T47D (cell line): ENCODE measurements at places on chromosomes 4 and X.

- DNase-seq = no peak
Measured at GRCh38 chrX:4656419-4656818, 943.0 kb upstream of the PRKX start.

DNA sequence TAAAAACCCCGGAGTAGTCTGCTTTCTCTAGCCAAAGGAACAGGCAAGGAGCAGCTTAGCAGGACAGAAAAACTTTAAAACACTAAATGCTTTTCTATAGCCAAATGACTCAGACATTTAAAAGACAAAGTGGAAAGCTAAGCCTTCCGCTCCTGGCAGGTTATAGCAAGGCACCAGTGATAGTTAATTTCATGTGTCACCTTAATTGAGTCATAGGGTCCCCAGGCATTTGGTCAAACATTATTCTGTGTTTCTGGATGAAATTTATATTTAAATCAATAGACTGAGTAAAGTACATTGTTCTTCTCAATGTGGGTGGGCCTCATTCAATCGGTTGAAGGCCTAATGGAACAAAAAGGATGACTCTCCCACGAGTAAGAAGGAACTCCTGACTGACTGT lies 885.7 kb upstream of the ADGRL3 start:
- DNase-seq = no peak

DNA sequence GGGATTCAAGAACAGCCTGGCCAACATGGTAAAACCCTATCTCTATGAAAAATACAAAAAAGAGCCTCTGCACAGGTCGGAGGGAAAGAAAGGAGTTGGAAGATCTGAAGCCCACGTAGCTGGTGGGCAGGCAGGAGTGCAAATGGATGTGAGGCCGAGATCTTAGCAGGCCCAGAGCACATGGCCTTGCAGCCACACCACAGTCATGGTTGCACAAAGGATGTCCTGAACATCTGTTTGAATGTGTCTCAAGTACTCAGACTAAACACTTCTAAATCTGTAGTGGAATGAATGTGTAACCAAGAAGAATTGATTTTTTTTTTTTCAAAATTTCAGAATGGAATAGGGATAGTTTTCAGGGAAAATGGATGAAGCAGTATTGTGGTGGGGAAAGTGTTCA lies 10.8 kb downstream of the CA5B start:
- no peak for DNase-seq

GRCh38 chr4:179989975-179990374 lies 2253.2 kb upstream of the TENM3 start:
- no peak for DNase-seq

DNA sequence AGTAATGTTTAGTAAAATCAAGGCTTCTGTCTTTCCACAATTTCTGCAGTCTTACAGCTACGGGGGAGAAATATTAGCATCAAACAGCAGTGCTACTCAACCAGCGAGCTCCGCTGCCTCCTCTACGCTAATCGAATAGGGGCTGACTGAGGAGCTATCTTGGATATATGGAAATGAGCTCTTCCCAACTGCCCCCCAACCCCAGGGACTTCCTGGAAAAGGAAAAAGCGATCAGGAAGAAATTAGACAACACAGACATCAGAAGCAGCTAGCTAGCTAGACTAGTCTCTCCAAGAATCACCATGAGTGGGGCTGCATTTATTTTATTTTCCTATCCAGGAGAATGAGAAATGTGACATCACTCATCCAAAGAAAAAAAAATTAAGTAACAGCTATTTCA lies 7.6 kb downstream of the NKX6-1 start:
- DNase-seq = no peak

DNA sequence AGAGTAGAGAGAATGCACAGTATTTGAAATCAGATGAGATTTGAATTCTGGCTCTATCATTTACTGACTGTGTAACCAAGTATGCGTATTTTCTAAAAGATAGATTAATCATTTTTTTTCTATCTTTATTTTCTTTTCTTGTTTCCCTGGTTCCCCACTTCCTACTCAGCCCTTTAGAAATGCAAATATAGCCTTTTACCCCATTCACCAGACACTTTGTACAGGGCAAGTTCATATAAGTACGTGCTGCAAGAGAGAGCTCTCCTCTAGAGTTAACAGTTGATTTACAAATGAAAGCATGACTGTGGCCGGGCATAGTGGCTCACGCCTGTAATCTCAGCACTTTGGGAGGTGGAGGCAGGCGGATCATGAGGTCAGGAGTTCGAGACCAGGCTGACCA lies 17.8 kb upstream of the TDO2 start:
- no peak for DNase-seq

GRCh38 chrX:97109730-97110129 lies 226.0 kb downstream of the RPA4 start:
- DNase-seq = no peak

DNA sequence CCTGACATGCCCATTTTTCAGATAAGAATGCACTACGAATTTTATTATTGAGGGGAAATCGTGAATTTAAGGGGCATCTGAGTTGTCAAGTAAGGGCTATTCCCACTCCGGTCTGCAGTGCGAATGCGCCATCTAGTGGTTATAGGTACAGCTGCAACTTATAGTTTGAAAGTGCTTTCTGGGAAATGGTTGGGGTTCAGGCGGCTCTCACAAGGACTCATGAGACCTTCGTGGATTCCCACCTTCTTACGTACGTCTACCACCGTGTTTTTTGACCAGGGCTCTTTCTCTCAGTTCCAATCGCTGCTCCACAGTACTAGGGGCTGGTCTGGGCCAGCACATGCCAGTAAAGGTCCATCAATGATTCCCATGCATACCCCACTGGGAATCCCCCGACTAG lies 12.3 kb downstream of the MSL3 start:
- peak; percentile 63 for DNase-seq

GRCh38 chr4:102551958-102552565 lies 50.9 kb downstream of the NFKB1 start:
- no peak for DNase-seq

DNA sequence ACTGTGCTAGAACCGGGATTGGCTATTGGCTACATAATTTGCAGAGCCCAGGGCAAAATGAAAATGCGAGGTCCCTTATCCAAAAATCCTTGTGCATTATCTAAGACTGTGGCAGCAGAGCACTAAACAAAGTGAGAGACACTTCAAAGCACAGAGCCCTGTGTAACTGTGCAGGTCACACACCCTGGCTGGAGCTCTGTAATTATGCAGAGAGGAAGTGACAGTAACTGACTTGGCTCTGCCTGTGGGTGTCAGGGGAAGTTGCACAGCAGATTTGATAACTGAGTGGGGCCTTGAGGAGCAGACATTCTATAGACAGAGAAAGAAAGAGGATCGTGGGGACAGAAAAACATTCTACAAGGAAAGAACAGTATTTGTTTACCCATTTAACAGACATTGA lies 173.5 kb upstream of the FMR1 start:
- no peak for DNase-seq

DNA sequence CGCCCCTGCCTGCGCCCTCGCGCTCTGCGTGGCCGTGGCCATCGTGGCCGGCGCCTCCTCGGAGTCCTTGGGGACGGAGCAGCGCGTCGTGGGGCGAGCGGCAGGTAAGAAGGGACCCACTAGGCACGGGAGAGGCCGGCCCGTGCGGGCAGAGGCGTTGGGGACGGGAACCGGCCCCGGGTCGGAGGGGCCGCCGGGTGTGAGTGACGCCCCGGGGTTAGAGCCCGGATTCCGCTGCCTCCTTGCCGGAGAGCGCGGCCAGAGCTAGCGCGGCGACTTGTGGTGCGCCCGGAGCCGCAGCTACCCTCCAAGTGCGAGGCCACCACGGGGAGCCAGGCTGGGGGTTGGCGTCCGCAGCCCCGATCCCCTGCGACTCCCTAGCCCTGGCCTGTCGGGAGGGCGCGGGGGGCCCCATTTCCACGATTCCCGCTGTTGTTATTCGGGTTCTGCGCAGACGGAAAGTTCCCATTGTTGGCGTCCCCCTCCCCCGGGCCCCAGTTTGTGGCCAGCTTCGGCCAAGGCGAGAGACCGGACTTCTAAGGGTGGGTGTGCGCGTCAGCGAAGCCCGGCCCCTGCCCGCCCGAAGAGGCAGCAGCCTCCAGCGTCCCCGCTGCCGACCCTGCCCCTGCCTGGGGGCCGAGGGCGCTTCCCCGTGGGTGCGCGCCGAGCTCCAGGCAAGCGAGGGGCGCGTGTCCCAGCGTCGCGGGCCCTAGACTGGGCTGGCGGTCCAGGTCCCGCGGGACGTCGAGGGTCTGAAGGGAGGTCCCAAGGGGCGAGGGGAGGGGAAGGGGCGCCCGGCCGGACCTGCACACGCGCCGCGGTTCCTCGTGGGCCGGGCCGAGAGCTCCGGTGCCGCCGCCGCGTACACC lies 1.1 kb downstream of the FGFR3 start:
- DNase-seq = peak; percentile 43

DNA sequence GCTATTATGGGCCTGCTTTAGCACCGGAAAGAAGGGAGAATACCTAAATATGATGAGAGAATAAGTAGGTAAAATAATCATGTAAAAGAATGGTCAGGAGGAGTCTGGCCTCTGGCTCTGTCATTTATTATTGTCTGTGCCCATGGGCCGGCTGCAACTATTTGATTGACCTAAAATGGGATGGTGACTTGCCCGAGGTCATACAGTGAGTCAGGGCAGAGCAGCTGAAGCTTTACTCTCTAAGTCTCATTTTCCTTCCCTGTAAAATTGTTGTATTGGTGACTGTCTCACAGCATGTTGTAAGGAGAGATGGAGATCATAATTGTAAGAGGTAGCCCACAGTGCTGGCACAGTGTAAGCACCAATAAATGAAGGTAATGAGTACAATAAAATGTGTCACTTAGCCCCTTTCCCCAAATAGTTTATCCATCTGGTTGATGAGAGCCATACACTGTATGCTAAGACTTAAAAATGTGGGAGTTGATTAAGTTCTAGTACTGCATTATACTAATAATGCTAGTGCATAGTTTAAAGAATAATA lies 39.6 kb downstream of the RUFY3 start:
- DNase-seq = no peak

DNA sequence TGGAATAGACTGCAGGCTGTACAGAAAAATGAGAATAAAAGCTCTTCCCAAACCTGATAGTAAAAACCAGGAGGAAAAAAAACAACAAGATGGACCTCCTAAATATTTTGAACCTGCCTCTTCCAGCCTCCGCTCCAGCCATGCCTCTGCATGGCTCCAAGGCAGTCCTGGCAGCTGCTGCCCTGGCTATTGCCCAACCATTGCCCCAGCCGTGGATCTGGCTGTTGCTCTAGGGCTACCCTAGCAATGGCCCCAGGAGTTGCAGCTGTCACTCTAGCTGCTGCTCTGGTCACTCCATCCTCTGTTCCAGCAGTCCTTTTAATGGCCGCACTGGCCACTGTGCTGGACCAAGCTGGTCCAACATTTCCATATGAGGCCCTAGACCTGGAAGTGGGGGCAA lies 1756.0 kb downstream of the C4orf33 start:
- no peak for DNase-seq

- DNase-seq = no peak
Measured at GRCh38 chrX:131609480-131609879, 65.6 kb downstream of the OR13H1 start.

DNA sequence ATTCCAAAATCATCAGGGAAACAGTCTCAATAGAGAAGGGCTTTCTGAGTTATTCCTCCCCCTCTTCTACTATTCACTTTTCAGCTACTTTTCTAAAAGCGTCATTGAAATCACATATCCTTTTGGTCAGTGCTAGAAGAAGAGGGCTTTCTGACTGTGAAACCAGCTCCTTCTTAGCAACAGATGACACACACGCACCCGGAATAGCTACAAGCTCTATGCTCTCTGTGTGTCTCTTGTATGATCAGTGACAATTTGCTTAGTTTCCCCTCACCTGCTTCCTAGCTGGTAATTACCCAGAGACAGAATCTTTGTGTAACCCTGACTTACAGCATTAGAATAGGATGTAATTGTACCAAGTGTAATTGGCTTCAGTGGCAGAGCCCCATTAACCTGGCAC lies 268.1 kb upstream of the SLITRK2 start:
- DNase-seq = no peak

- no peak for DNase-seq
Measured at GRCh38 chr4:148453833-148454232, 11.6 kb upstream of the NR3C2 start.

DNA sequence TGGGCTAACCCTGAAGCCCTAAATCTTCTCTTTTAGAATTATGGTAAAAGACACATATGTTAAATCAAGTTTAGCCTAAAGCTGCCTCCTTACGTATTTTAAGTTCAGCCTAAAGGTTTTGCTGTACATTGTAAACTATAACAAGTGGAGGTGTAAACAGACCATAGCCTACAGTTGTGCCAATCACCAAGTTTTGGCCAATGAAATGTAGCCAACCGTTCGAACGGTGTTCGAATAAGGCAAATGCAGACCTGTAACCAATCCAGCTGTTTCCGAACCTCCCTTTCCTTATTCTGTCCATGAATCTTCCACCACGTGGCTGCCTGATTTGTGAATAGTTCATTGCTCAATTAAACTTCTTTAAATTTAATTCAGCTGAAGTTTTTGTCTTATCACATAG lies 52.1 kb upstream of the TBC1D9 start:
- no peak for DNase-seq

DNA sequence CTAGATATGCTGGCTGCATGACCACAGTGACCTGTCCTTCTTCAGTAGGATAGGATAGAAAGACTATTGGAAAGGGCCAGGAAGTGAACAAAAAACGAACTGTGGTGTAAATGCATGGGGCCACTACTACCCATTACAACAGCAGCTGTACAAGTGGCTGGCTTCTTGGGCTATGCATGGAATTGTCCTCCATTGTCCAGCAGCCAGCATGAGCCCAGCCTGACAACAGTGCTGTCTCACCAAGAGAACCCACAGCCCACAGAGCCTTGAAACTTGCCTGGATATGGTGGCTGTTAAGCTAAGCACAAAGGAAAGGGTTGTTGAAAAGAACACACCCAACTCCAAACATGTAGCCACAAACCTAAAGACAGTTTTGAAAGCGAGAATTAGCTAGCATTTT lies 330.2 kb upstream of the F9 start:
- no peak for DNase-seq

GRCh38 chrX:153926858-153927671 lies 1.0 kb upstream of the ARHGAP4 start:
- DNase-seq = peak; percentile 30

- no peak for DNase-seq
Measured at GRCh38 chrX:43405191-43405590, 250.9 kb upstream of the MAOA start.

DNA sequence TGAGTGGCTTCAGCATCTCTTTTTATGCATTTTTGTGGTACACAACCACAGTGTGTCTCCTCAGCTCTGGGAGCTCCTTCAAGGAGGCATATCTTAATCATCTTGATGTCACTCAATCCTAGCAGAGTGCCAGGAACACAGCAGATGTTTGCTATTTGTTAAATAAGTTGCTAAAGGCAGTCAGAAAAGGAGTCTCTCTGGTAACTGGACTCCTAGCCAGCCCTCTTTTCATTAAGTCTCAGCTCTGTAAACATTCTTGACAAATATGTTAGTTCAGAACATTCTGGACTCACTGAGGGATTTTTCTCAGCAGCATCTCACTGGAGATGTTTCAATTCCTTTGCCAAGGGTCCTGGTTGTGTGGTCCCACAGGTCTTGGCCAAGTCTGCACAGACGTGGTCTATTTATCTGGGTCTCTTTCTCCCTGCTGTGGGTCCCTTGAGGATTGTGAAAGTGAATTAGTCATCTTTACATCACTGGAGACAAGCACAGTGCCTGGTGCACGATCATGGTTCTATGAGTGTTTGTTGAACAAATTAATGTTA lies 20.3 kb upstream of the FAM9C start:
- DNase-seq = peak; percentile 81
